Activated naive CD8-positive, alpha-beta T cell treated with anti-CD3 and anti-CD28 coated beads for 36 hours (primary cell): ENCODE measurements at places on chromosomes 6 and 20. TPM values are rescaled to one million over a fixed set of nuclear protein-coding genes. Genes with fewer than 3 reads are reported as not detected.

ABHD16B gene
- not detected for total RNA-seq

OR2H1 gene
- not detected for total RNA-seq

GABRR1 gene
- total RNA-seq: not detected

DNA sequence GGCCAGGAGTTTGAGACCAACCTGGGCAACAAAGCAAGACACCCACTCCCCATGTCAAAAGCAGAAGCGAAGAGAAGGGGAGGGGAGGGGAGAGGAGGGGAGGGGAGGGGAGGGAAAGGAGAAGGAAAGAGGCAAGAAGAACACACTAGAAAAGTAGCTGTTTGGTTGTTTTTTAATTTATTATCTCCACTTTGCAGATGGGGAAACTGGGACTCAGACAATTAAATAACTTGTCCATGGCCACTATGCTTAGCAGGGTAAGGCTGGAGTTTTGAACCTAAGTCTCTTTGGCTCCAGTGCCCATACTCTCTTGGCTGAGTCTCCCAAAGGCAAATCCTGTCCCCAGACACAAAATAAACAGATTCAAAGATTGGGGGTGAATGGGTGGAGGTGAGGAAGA lies 12.4 kb upstream of the GHRH start:
- DNase-seq: no peak

DNA sequence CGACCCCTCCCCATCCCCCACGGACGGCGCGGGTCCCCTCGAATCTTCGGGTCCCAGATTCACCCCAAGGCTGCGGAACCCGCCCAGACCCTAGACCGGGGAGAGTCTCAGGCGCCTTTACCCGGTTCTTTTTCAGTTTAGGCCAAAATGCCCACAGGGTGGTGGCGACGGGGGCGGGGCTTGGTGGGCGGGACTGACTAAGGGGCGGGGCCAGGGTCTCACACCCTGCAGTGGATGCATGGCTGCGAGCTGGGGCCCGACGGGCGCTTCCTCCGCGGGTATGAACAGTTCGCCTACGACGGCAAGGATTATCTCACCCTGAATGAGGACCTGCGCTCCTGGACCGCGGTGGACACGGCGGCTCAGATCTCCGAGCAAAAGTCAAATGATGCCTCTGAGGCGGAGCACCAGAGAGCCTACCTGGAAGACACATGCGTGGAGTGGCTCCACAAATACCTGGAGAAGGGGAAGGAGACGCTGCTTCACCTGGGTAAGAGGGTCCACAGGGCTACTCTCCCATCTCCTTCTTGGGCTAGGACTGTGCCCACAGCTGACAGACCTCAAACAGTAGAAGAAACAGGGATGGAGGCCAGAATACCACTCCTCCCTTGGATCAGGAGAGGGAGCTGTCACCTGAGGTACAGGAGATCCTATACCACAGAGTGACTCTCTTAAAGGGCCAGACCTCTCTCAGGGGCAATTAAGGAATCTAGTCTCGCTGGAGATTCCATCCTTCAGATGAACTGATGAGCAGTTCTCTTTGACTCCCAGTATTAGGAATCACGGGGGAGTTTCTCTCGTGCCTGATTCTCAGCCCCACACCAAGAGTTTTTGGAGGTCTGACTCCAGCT lies 942 bp downstream of the HLA-E start:
- DNase-seq: peak; percentile 80

- no peak for DNase-seq
These were observed 23.4 kb upstream of the INSM1 start for GRCh38 chr20:20344476-20344875.

DNA sequence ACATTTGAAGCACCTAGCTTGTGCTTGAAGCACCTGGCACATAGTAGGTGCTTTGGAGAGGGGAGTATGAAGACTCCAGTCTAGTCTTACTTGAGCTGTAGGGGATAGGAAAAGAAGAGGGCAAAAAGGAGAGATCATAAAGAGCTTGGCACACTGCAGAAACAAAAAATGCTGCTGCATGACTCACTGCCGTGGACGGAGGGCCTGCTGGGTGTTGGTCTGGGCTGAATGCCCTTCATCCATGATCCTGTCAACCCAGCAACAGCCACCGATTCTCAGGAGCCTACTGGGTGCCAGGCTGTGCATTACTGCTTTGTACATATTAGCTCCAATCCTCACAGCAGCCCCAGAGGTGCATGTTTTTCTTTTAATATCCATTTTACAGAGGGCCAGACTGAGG lies 6.0 kb downstream of the PDYN start:
- DNase-seq: no peak

DNA sequence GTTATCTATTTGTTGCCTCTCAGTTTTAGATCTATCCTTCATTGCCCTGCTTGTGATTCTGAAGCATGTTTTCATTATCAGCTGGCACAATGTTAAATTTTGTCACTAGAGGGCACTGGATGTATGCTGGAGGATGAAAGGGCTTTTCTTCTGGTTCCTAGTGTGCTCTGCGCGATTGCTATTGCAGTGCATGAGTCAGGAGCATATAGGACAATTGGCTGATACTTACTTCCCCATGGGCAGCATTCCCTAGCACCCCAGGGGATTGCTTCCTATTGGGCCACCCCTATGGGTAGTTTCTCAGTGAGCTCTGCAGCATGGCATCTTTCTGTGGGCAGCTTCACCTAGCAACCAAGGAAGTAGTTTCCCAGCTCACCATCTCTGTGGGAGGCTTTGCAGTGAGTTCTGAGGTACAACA lies 280.3 kb upstream of the SYNCRIP start:
- no peak for DNase-seq
